ENCODE measurements at places on chromosomes 7 and 10.
A peak's percentile ranks its signal among the peaks of the same experiment; 100 is the strongest.

DNA sequence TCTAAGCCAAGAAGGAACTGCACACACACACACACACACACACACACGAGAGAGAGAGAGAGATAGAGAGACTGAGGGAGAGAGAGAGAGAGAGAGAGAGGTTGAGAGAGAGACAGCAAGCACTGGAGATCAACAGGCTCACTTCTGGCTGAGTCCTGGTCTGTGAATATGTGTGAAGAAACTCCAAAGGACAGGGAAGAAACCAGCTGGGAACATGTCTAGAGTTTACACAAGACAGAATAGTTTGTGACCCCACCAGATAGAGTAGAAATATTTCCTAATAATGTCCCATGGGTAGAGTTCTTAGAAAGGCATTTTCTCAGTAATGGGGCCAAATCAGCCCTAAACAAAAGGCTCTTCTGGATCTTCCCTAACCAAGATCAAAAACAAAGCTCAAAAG, 155.5 kb upstream of the IGFBP3 start:
- no peak for DNase-seq

DNA sequence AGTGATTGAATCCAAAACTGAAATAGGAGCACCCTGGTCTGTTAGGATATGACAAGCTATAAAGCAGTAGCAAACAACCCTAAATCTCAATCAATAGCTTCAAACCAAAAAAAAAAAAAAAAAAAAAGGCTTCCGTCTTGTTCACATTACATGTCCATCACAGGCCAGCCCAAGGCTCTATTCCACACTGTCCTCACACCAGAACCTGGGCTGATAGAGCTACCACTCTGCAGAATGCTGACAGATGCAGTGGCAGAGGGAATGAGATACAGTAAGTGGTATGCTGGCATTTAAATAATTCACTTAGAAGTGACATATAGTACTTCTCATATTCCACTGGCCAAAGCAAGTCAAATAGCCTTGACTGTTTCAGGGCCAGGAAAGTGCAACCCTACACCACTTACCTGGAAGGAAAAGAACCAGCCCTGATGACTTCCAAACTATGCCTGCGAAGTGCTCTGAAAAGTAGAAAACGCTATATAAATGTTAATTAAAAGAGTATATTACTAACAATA, 5.8 kb downstream of the CDCA7L start:
- DNase-seq, result no peak

DNA sequence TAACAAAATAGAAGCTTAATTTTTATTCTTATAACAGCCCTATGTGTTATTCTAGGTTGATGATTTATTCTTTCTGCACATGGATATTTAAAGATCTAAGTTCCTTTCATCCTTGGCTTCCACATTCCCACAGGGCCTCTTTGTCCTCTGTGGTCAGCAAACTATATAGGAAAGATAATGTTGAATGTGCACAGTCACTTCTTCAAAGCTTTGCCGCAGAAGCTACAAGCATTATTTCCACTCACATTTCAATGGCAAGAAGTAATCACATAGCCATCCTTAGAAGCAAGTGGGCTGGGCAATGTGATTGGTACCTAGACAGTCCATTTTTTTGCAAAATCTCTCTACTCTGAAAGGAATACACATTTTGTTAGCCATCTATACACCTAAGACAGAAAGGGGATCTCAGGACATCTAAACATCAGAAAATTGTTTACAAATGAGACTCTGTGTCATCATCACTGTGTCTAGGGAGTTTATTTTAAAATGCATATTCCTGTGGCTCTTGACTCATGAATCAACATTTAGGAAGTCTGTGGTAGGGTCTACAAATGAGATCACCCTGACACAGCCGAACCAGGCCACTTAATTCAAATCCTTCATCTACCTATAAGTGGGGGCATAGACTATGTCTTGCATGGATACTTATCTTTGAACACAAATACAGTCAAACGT, 1060.5 kb downstream of the XPNPEP1 start:
- no peak for DNase-seq

DNA sequence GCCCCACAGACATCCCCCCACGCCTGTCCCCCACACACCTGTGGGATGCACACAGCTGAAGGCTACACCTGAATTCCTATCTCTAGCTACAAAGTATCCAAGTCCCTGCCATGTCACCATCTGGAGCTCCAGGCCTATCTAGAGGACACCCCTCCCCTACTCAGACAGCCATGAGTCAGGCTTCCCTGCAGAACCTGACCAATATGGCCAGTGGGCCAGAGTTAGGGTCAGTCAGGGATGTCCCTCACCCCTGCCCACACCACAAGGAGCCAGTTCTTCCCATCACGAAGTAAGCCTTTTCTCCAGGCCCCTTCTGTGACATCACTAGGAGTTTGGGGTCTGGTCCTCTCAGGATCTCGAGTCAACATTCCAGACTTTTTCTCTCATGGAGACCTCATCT, 10.6 kb upstream of the SLC18A3 start:
- DNase-seq, result no peak

- DNase-seq, result no peak
Observed at GRCh38 chr7:11760372-11760771, 71.6 kb downstream of the THSD7A start.

DNA sequence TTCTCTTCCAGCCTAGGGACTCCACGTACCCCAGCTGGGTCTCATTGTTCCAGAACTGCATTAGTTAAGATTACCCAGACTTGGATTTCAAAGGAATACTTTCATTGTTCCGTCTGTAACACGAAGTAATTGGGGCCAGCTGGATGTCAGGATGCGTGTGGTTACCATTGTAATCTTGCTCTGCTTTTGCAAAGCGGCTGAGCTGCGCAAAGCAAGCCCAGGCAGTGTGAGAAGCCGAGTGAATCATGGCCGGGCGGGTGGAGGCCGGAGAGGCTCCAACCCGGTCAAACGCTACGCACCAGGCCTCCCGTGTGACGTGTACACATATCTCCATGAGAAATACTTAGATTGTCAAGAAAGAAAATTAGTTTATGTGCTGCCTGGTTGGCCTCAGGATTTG, 21.0 kb downstream of the LRRC17 start:
- DNase-seq, result no peak

DNA sequence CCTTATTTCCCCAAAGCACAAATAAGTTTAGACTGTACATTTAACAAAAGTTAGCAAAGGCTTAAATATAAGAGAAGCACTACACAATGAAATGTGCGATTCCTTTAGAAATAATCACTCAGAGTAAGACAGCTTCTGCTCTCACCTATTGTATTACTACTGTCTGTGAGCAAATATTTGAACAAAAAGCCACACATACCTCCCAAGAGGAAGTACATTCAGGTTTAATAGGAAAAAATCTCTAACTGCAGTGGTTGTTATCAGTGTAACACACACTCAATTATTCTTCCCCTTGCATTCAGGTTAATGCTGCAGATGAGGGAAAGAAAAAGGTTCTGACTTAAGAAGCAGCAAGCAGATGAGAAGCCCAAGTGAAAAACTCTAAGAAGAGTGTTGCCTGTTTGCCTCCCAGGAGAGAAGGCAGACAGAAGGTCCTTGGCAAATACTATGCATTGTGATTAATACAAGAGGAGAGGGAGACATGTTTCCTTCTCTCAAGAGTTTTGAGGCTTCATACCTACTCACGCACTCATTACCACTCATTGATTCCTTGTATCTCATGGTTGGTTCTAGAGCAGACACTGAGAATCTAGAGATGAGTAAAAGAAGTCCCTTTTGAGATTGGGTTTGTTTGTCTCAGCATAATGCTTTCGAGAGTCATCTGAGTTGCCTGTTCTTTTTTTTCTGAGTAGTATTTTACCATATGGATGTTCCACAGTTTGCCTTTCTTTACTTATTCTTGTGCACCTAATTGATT, 13.6 kb downstream of the GIMAP4 start:
- DNase-seq, result no peak

- DNase-seq, result no peak
Observed at GRCh38 chr10:30829901-30830300, 200.3 kb upstream of the LYZL2 start.

- no peak for DNase-seq
Observed at GRCh38 chr7:91051966-91052365, 212.3 kb upstream of the FZD1 start.

DNA sequence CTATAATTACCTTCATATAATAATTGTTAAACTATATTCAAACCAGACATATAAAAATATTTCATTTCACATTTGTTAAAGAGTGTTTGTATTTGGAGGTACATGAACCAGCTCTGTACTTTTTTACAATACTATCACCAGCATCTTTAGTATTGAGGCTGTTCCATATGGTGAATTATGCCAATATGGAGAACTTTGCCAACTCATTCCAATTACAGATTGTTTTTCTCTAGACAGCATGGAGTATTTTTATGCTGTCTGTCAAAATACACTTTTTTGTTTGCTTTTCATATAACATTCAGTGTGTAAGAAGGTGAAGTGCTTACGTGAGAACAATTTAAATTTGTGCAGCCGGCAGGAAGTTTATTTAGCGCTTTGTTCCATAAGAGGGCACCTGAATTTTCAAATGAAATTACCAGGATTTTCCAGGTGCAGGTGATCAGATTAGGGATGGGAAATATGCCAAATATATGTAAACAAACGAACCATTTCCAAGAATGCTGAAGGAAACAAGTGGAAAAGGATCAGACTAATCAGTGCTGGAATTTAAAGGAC, 54.9 kb downstream of the SEMA3E start:
- DNase-seq, result no peak

- no peak for DNase-seq
Observed at GRCh38 chr7:152904698-152905097, 145.1 kb downstream of the ACTR3B start.

GRCh38 chr7:2451171-2452073, 24.8 kb downstream of the GRIFIN start:
- DNase-seq, result peak; percentile 67

- DNase-seq, result no peak
Observed at GRCh38 chr10:123651421-123652047, 14.6 kb upstream of the GPR26 start.

DNA sequence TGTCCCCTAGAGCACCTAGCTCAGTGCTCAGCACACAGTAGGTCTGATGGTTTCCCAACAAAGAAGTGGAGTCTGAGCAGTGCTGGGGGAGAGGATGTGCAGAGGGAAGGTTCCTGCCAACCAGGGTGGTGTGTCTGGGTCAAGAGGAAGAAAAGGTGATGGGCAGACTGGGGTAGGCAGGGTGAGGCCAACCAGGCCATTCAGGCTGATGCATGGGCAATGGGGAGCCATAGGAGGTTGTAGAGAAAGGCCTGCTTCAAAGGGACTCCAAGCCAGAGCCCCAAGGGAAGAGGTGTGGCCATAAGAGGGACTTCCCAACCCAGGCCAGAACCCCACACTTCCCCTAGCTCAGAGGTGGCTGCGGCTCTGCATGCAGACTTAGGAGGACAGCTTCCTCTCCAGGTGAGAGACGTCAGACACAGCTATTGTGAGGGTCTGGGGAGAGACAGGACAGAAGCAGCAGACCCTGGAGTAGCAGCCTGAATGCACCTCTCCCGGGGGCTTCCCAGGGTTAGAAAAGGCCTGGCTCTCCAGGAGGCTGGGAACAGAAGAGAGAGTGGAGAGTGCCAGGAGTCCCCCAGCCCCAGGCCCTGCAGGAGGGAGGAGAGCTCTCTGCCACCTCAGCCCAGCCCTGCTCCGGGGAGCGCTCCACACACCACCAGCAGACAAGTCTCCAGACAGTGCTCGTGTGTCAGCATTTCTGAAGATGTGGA, 87.4 kb upstream of the ZMIZ1 start:
- peak; percentile 19 for DNase-seq

GRCh38 chr10:131072651-131073468, 238.7 kb downstream of the TCERG1L start:
- DNase-seq, result no peak

GRCh38 chr10:11207560-11207844, 189.8 kb downstream of the CELF2 start:
- DNase-seq, result no peak

GRCh38 chr10:62414359-62414758, 40.2 kb downstream of the ZNF365 start:
- no peak for DNase-seq

- no peak for DNase-seq
Observed at GRCh38 chr7:54591404-54592386, 49.5 kb downstream of the VSTM2A start.

- DNase-seq, result no peak
Observed at GRCh38 chr7:105910172-105910571, 33.8 kb upstream of the ATXN7L1 start.

- DNase-seq, result no peak
Observed at GRCh38 chr7:40105879-40106473, 28.4 kb downstream of the MPLKIP start.

- DNase-seq, result peak; percentile 22
Observed at GRCh38 chr10:17428351-17429097, 25.9 kb downstream of the ST8SIA6 start.

- no peak for DNase-seq
Observed at GRCh38 chr7:36887969-36888368, 163.7 kb upstream of the AOAH start.

DNA sequence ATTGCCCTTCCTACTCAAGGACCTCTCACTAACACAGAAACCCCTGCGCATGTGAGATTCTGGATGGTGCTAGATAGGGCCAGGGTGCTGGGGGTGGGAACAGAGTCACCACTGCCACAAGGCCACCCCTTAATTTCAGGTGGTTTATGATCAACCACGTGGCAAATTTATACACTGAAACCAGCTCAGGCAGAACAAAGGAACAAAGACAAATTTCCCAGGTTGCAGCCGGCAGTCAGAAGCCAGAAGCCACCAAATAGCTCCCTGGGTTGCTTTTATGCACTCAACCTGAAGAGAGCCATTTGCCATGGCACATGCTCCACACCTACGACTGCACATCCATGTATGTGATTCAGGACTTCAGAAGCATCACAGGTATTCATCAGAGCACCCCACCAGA, 2.5 kb downstream of the VOPP1 start:
- DNase-seq, result no peak

- DNase-seq, result peak; percentile 48
Observed at GRCh38 chr7:100799037-100799896, 28.1 kb downstream of the EPHB4 start.

DNA sequence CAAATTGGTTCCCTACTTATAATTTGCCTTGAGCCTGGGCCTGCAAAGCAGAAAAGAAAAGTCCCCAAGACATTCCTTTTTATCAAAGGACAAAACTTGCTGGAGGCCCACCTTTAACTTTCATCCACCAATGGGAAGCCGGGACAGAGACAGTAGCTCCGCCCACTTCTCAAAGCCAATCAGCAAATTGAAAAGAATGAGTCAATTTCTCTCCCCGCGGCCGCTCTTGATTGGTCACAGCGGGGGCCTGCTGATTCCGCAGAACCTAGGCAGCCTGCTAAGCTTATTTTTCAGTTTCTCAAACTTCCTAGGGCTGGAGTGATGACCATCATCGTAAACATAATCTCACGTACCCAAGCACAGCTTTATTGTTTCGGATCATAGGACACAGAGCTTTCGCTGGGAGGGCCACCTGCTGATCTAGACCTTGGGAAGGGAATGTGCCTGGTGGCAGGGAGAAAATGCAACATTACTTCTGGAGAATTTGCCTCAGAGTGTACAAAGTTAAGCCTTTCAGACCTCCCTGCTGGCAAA, at the start of gene SLC13A4:
Gene SLC13A4 (minus strand): TSS at position 51 of the 534 bp plus-strand sequence. CDS start 690 bp downstream, outside the sequence.
- no peak for DNase-seq

GRCh38 chr10:92124020-92124419, 166.9 kb downstream of the CPEB3 start:
- DNase-seq, result no peak

All from thymus (tissue), 14 donors.